ENCODE measurements at places on chromosomes 2 and 18.

- no peak for DNase-seq
Measured at GRCh38 chr2:7721413-7721995, 804.3 kb downstream of the RNF144A start.

DNA sequence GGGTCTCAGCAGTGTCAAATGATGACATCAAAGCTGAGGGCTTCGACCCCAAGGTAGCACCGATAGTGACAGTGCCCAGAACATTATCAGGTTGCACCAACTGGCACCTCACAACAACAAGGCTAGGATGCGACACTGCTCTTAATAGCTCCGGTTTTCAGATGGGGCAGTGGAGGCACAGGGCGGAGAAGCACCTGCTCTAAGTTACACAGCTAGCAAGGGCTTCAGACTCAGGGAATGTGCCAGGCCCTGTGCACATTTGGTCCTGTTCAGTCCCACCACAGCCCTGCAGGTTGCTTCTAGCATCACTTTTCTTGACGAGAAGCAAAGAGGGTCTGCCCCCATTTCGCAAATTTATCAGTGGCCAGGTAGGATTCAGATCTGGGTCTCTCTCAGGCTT lies 74.1 kb downstream of the DGKD start:
- no peak for DNase-seq

GRCh38 chr2:218331745-218332144 lies 24.9 kb upstream of the CATIP start:
- DNase-seq, result no peak

- no peak for DNase-seq
Measured at GRCh38 chr2:226352941-226353560, 446.6 kb downstream of the IRS1 start.

DNA sequence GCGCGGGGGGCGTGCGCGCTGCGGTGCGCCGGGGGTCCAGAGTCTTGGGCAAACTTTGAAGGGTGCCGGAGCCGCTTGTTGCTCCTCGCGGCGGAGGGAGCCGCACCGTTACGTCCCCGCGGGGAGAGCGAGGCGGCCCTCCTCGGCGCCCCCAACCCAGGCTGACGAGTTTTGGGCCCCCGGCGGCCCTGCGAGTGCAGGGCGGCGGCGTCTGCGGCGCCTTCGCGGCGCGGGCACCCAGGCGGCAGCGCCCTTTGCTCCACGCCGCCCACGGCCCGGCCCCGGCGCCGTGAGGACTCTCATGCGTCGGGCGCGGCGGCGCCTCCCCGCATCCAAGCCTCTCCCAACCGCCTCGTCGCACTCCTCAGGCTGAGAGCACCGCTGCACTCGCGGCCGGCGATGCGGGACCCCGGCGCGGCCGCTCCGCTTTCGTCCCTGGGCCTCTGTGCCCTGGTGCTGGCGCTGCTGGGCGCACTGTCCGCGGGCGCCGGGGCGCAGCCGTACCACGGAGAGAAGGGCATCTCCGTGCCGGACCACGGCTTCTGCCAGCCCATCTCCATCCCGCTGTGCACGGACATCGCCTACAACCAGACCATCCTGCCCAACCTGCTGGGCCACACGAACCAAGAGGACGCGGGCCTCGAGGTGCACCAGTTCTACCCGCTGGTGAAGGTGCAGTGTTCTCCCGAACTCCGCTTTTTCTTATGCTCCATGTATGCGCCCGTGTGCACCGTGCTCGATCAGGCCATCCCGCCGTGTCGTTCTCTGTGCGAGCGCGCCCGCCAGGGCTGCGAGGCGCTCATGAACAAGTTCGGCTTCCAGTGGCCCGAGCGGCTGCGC lies 814 bp downstream of the FZD7 start:
- peak; percentile 11 for DNase-seq

GRCh38 chr2:217247476-217247875 lies 387.6 kb upstream of the TNP1 start:
- no peak for DNase-seq

GRCh38 chr2:28336982-28337627 lies 55.6 kb upstream of the FOSL2 start:
- no peak for DNase-seq

- no peak for DNase-seq
Measured at GRCh38 chr2:1582891-1583341, 161.4 kb downstream of the PXDN start.

DNA sequence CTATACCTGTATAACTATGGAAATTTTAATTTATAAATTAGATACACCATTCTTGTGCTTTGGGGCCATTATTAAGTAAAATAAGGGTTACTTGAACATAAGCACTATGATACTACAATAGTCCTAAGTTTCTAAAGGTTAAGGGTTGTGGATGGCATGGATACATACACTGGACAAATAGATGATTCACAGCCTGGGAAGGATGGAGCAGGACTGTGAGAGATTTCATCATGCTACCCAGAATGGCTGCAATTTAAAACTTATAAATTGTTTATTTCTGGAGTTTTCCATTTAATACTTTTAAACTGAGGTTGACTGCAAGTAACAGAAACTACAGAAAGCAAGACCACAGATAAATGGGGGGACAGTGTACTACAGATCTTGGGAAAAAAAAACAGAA lies 295.8 kb upstream of the ZNF804A start:
- DNase-seq, result no peak

- DNase-seq, result peak; percentile 34
Measured at GRCh38 chr18:45384137-45384961, 230.9 kb upstream of the SLC14A2 start.

GRCh38 chr2:204365811-204366210 lies 179.5 kb upstream of the PARD3B start:
- no peak for DNase-seq

- DNase-seq, result no peak
Measured at GRCh38 chr2:45524016-45524415, 87.1 kb downstream of the SRBD1 start.

GRCh38 chr18:55152801-55153200 lies 193.5 kb upstream of the CCDC68 start:
- DNase-seq, result no peak

DNA sequence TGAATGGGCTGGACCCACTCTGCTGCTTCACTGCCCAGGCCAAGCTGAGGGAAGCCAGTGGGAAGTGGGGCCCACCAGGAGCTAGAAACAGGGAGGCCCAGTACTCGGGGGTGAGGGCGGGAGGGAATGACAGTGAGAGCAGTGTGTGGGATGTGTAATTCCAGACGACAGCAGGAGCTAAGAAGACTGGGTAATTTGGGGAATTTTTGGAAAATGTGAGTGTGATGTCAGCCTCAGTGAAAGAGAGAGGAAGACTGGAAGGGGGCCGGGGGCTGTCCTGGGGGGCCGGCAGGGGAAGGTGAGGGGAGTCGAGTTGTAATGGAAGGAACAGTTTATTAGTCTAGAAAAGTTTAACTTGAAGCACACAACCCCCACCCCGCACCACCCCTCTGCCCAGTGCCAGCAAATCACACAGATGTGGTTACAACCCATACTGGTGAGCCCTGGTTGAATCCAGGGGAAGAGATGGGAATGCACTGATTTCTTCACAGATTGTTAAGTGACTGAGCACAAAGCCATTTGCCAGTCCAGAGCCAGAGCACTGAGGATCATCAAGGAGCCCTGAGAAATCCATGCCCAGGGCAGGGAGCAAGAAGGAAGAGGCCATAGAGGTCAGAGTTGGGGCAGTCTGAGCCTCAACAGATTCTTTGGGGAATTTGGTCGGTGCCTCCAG lies 76.7 kb upstream of the PKDCC start:
- DNase-seq, result no peak

GRCh38 chr18:67354091-67354490 lies 162.4 kb downstream of the DSEL start:
- no peak for DNase-seq

- DNase-seq, result no peak
Measured at GRCh38 chr2:116477229-116477628, 1337.3 kb upstream of the DDX18 start.

DNA sequence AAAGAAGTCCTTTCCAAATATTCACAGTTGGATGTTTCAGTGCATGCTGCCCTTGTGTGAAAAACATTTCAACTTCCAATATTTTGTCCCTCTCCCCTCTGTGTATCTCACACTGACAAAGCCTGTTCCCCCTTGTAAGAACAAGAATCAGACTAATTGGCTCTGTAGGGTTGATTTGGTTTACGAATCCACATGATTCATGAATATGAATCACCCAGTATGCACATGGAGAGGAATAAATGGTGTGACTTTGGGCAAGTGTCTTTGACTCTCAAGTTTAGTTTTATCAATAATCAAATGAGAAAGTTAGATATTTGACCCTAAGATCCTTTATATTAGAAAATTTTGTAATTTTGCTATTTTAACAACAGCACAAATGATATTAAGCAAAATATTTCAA lies 9.3 kb upstream of the CDH20 start:
- no peak for DNase-seq

DNA sequence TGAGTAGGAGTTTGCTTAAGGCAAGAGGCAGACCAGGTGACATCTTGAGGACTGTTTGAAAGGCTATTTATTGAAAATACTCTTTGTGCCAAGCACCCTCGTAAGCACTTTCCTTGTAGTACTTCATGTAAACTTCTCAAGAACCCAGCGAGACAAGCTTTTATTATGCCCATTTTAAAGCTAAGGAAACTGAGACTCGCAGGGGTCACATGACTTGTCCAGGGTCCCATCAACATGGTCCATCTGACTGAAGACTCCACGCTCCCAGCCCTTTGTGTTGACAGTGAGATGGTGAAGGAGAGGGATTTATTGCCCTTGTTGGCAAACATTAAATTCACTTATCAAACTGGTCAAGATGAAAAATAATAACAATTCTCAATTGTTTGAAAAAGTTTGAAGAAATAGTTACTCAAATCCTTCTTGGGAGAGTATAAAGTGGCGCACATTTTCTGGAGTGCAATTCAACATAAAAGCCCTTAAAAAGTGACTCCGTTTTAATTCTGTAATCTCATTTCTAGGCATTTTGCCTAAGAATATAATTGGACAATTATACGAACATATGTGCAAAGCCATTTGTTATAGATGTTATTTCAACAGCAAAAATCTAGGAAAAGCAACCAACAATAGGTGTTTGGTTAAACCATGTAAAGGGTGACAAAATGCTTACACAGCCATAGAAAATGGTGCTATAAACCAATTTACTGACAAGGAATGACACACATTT lies 270.5 kb upstream of the NCKAP5 start:
- DNase-seq, result no peak

DNA sequence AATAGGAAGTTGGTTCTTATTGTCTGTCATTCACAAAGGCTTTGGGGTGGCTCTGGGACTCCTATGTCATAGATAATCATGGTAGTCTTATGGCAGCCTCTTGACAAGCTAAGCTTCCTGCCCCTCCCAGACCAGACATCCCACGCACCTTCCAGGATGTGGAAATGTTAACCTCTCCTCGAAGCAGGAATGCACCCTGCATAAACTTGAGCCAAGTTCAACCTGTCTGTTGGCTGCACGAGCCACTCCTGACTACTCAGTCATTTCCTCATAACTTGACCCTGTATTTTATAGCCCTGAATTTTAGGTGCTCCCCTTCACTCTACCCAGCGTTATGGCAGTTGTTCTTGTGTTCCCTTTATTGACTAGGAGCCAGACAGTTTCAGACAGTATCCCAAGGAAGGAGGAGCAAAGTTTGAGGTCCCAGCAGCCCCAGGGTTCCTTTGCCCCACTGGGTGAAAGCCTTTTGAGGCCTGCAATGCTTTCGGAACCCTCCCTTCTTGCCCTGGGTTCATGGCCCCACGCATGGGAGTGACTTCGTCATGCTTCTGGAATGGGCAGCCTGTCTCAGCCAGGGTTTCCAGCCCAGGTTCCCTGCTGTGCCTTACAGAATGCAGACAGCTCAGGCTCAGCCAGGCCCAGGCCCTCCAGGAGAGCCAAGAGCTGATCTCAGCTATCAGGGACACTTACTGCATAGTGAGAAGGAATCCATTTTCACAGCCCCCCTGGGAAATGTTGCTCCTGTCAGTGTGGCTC lies 15.6 kb upstream of the INO80C start:
- DNase-seq, result no peak

All from stimulated activated CD4-positive, alpha-beta T cell treated with anti-CD3 and anti-CD28 coated beads, Interleukin-4, amount 100 ng/mL, for 48 hours (primary cell).